ENCODE measurements at places on chromosomes 5 and 9.

DNA sequence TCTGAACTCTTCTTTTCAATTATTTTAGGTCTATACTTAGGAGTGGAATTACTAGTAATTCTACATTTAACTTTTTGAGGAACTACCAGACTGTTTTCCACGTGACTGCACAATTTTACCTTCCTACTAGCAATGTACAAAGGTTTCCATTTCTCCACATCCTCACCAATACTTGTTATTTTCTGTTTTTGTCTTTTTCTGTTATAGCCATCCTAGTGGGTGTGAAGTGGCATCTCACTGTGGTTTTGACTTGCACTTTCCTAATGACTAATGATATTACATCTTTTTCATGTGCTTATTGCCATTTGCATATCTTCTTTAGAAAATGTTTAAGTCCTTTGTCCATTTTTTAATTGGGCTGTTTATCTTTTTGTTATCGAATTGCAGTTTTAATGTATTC, 136.9 kb upstream of the EGFLAM start:
- no peak for DNase-seq

- DNase-seq = no peak
Observed at GRCh38 chr5:181171782-181172181, 24.4 kb downstream of the OR2V2 start.

DNA sequence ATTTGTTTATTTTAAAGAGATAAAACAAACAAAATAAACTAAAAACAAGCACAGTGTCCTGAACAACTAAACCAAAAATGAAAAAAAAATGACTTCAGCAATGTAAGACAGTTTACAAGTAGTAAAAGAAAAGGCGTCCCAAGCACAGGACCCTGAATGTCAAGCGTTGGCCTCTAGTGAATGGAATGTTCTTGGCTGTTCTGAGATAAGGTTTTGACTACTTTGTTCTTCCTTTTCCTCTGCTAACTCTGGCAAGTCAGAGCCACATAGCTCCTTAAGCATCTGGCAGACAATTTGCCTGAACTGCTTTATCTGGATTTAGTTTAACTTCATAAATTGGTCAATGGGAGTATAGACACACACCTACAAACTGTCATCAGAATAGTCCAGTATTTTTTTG, 655.2 kb downstream of the ANXA1 start:
- no peak for DNase-seq

- no peak for DNase-seq
Observed at GRCh38 chr5:109692852-109693251, 3.1 kb downstream of the MAN2A1 start.

DNA sequence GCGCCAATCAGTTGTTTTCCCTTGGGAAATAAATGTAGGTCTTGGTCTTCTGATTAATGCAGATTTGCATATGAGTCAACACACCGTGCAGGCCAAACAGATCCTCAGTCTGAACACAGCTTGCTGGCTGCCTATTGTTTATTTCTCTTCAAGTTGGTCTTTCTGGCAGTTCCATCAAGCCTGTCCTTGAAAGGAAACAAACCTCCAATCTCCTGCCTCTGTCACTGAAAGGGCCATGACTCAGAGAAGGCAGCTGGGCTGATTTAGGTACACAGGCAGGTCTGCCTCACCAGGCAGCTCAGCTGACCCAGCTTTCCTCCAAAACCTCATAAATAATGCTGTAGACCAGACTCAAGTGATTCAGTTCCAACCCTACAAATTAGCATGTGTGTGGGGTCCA, 175.9 kb downstream of the MAN2A1 start:
- no peak for DNase-seq

DNA sequence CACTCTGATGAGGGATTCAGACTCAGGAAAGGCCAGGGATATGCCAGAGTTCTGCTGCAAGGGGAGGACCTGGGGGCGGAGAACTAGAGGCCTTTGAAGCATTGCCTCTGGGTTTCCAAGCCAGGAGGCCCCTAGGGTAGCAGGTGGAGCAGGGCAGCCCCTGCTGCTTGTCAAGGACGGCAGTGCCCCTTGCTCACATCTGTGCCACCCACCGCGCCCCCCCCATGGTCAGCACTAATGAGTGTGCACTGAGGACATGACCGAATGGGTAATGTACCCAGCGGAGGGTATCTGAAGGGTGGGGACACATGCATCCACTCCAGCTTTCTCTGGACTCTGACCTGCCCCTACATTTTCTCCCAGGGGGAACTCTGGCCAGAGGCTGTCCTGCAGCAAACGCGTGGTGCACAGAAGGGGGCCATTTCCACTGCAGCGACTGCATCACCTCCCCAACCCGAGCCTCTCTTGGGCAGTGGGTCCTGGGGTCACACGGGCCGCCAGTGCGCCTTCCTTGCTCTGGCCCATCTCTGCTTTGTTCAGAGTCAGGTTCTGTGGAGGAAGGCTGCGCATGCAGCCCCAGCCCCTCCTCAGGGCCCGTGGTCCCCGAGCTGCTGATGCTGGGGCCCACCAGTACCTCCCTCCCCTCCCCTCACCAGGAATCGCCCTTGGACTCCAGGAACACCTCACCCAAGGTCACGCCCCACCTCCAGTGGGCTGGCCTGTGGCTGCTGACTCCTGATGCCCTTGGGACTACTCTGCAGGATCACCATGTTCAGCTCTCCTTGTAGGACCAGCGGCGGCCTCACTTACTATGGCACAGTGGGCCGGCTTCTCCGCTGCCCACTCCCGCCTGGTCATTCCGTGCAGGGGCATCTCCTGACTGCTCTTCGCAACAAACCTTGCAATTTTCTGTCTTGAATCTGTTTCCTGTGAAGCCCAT, 31.2 kb downstream of the STC2 start:
- no peak for DNase-seq

- DNase-seq = no peak
Observed at GRCh38 chr5:75460532-75460931, 50.9 kb downstream of the CERT1 start.

GRCh38 chr9:129377931-129378661, 200.0 kb upstream of the IER5L start:
- no peak for DNase-seq

GRCh38 chr5:73299665-73300336, 126.8 kb downstream of the TMEM174 start:
- DNase-seq = no peak

- no peak for DNase-seq
Observed at GRCh38 chr9:72465593-72465984, 55.8 kb upstream of the TMC1 start.

DNA sequence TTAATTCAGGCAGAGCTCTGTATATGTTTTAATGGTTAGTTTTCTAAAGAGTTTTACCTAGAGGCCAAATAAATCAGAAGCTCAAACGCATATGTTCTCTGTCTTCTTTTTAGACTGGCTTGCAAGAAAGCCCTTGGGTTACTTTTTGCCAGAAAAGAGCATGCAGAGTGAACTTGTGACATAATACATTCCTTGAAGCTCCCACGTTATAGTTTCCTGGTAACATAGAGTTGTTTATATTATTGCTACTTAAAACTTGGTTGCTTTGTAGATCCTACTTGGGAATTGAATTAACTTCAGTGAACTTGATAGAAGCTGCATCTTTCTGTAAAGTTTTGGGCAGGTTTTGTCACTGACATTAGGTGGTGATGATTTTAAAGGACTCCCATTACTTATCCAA, 102.9 kb downstream of the C9orf152 start:
- no peak for DNase-seq

GRCh38 chr9:109990541-109990940, 210.5 kb downstream of the PALM2AKAP2 start:
- no peak for DNase-seq

- no peak for DNase-seq
Observed at GRCh38 chr5:60417500-60418181, 282.3 kb downstream of the DEPDC1B start.

GRCh38 chr5:93654676-93655075, 71.7 kb downstream of the NR2F1 start:
- DNase-seq = no peak

DNA sequence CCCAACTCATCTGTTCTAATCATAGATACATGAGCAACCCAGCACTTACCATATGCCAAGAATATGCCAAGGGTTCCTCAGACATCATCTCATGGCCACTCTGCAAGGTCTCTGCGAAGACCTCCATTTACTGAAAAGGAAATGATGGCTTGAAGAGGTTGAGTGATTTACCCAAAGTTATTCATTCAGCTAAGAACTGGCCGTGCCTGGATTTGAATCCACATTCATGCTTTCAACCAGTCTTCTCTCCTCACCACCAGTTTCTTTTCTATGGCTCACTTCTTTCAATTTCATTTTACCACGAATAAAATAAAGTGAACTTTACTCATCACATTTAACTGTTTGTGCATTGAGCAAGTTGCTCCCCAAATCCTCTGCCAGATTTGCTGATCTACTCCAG, 27.2 kb upstream of the FOXI1 start:
- DNase-seq = no peak

DNA sequence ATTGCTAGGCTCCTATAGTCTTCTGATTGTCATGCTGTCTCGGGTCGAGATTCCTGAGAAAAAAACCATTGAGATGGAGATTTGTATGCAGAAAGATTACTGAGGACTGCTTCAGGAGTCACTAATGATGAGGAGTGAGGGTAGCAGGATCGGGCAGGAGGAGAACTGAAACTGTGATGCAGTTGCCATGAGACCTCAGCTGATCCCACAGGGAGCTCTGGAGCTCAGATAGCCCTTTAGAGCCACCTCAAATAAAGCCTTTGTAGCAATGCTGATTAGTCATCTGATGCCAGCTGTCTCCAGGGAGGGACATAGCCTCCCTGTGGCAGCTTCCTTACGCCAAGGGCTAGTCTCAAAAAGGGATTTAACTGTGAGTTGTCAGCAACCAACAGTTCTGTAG, 256.9 kb downstream of the DMAC1 start:
- no peak for DNase-seq

- DNase-seq = no peak
Observed at GRCh38 chr5:66551338-66551737, 44.9 kb upstream of the MAST4 start.

DNA sequence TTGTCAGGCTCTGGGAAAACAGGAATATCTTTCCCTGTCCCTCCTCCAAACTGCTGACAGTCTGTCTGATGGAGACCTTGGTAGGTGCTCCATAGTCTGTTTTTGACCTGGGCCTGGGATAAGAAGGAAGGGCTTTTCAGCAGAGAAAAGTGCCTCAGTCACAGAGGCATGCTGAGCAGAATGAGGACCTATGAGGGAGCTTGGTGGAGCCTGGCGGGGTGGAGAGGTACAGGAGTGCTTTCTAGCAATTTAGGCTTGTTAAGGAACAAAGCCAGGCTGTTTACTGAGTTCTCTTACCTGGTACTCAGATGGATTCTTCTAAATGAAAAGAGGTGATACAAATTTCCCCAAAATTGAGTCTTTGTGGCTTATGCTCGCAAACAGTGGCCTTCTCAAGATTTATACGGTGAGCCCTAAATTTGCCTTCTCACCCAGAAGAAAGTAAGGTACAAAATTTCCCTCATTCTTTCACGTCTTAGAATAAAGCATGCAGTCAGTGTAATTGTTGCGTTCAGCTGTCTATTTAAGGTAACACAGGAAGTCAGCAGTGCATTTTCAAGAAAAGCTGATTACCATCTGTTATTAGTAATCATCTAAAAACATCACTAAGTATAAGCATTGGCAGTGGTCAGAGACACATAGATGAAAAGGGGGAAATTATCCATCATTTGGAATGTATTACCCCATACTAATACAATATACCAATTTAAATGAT, 28.6 kb upstream of the IL13 start:
- no peak for DNase-seq

GRCh38 chr5:6722015-6722414, 8.8 kb downstream of the TENT4A start:
- DNase-seq = no peak

DNA sequence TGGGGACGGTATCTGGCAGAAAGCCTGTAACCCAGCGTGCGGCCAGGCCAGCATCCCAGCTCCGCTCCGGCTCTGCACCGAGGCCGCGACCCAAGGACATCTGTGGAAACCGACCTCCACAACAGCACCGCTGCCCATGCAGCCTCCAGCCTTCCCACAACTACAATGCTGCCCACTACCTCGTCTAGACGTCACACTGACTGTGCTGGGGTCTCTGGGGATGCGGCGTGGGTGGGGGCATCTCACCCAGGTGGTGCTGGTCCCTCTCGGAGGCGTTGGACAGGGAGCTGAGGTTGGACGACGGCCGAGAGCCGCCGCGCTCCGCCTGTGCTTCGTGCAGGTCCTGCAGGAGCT, 14.4 kb upstream of the ZDHHC11 start:
- no peak for DNase-seq

GRCh38 chr9:135468854-135469521, 10.6 kb upstream of the PPP1R26 start:
- peak; percentile 58 for DNase-seq

- no peak for DNase-seq
Observed at GRCh38 chr5:151168602-151169344, 11.2 kb upstream of the ANXA6 start.

DNA sequence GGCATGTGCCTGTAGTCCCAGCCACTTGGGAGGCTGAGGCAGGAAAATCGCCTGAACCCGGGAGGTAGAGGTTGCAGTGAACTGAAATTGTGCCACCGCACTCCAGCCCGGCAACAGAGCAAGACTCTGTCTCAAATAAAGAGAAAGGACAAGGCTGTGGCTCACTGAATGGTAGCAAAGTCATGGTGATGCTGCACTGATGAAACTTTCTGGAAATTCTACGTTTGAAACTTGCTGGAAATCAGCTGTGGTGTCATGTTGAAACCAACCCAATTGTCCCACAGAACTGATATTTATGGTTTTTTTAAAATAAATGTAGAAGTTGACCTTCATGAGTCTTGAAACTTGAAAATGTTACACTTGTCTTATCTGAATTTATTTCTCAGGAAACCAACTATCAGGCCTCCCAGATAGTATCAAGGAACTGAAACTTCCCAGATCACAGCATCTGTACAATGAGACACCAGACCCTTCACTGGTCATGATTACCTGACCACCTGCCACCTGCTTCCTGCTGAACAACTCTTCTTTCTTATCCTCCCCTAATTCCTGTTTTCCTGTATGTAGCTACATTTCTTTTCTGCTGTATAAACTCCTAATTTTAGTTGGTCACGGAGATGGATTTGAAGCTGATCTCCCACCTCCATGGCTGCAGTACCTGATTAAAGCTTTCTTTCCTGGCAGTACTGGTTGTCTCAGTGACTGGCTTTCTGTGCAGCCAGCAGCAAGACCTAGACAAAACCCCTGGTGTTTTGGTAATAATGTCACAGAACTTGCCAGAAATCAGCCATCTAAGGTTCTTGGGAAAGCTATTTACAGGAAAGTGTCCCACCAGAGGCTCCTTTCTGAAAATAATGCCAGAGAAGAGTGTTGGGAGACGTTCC, 5.6 kb upstream of the TBC1D13 start:
- no peak for DNase-seq

GRCh38 chr5:142904416-142904815, 134.2 kb downstream of the ARHGAP26 start:
- no peak for DNase-seq

DNA sequence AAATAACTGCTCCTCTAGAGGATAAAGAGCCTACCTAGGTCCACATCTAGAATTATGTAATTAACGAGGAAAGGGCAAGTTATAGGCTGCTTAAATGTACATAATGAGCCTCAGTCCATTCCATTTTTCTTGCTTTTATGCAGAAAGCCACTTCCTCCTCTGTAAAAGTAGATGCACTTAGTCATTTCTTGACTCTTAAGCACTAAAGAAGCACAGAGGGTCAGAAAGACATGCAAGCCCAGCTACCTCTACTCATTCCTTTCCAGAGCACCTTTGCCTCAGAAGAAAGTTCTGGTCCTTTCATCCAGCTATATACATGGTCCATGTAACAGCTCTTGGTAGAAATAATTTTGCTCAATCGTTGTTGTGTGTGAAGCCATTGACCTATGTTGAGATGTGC, 308.0 kb upstream of the NREP start:
- DNase-seq = no peak

GRCh38 chr5:38603691-38604090, 47.2 kb upstream of the LIFR start:
- DNase-seq = no peak

All from activated T-helper 9 cell treated with anti-CD3 and anti-CD28 coated beads, Interleukin-2, amount 50 U/mL, for 16 hours (primary cell).